ENCODE measurements at places on chromosomes 2 and 18. TPM values are rescaled to one million over a fixed set of nuclear protein-coding genes. Genes with fewer than 3 reads are reported as not detected.

DCAF17 gene
- total RNA-seq, result 17.1 TPM

ANKRD12 gene
- total RNA-seq, result 12.9 TPM

TDRD15 gene
- total RNA-seq, result not detected

FBXO41 gene
- 4.0 TPM for total RNA-seq

CNOT11 gene
- total RNA-seq, result 55.9 TPM

LRRTM4 gene
- not detected for total RNA-seq

Measured in foreskin keratinocyte (primary cell).